ENCODE measurements at places on chromosomes 6 and 20.

DNA sequence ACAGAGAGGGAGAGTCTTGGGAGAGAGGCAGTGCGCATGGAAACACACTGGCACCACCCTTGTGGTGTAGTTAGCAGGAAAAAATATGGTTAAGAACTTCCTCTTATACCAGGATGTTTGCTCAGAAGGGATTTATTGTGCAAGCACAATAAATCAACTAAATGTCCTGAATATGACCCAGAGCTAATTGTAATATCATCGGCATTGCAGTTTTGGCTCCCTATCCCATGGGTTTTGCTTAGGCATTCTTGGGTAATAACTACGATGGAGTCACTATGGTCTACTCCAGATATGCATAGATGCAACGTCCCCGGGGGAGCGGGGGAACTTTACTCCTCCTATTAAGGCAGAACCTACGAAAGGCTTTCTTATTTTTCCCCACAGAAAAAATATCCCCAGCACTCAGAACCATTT, 751.6 kb downstream of the EYS start:
- peak; percentile 24 for DNase-seq

DNA sequence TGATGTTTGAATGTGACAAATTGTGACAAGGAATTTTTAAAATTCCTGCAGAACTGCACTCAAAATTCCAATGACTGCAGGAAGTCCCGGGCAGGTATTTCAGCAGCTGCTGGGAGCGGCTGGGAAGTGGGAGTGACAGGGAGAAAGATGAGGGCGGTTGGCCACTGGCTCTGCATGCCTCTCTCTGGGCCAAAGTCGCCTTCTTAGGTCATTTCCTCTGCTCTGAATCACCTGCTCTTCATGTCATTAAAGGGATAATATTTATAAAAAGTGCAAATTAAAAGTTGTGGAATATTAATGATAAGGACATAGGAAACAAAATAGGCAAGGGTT, 43.9 kb downstream of the RAMACL start:
- DNase-seq: no peak

- DNase-seq: no peak
Observed at GRCh38 chr6:97438011-97438671, 155.1 kb upstream of the MMS22L start.

GRCh38 chr20:36827541-36828279, 48.2 kb upstream of the TLDC2 start:
- no peak for DNase-seq

GRCh38 chr20:44648068-44648467, 3.4 kb downstream of the ADA start:
- DNase-seq: no peak

- no peak for DNase-seq
Observed at GRCh38 chr6:22755605-22756004, 186.2 kb downstream of the HDGFL1 start.

- no peak for DNase-seq
Observed at GRCh38 chr20:34871966-34872621, 562 bp downstream of the GGT7 start.

DNA sequence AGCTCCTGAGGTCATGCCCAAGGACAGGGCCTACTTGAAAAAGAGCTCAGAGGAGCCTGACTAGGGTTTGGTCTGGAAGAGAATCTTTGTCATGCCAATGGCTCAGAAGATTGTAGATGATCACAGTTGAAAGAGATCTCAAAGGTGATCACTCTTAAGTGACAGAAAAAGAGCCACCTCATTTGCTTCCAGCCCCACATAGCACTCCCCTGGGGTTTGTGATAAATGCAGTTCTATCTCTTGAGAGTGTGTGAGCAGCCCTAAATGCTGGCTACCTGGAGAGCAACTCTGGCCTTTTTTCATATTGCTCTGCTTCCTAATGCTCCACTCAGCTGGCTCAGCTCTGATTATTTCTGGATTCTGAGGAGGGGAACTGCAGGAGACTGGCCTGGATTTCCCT, 39.3 kb downstream of the KLHL32 start:
- DNase-seq: no peak

DNA sequence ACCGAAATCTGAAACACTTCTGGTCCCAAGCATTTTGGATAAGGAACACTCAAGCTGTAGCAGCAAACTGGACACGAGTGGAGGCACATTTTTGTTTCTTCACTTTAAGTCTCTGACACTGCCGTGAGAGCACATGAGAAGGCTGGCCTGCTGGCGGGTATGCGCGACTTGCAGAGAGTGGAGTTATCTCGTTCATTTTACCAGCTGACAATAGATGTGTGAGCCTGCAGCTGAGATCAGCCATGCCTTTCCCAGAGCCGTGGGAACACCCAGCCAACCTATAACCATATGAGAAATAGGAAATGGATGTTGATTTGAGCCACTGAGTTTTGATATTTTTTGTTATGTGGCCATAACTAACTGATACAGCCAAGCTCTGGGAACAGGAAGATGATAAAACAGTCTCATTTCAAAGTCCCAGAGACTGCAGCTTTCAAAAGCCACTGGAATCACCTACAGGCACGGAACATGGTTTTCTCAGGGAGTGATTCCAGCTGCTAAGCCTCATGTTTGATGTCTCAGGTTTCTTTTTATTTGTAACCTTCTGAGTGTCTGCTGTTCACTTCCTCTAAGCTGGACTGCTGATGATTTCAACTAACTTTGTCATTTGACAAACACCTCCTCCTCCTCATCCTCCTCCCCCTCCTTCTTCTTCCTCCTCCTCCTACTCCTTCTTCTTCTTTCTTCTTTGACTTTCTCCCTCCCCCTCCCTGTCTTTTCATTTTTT, 28.6 kb upstream of the LAMP5 start:
- no peak for DNase-seq

DNA sequence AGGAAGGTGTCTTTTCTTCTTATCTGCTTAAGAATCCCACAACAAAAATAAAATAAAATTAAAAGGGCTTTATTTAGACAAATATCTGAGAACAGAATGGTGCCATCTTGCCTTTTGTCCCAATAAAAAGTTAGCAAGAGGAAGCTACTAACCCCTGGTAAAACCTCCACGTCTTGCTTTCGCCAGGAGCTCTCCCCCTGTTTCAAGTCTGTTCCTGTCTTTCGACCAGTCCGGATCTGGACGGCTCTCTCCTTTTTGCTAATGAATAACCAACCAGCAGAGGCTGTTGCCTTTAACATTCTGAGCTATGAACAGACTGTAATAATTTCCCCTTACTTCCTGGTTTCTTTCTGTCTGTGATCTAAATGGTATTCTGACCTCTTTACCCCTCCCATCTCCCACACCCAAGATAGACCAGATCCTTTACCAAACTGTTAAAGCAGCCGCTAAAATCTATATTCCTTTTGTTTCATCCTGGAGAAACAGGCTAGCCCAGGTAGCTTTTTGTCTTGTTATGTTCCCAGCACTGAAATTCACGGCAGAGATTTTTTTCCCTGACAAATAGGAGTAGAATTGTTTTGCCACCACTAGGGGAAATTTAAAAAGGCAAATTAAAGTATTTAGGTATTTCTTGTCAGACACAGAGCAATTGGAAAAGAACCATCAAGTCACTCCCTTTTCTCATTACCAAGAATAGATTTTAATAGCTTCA, at the start of gene FRK:
FRK (minus strand) TSS at position 320 of the 712 bp plus-strand sequence. CDS start 580 bp downstream, outside the sequence.
- DNase-seq: no peak

GRCh38 chr6:117389227-117390057, 36.3 kb downstream of the ROS1 start:
- DNase-seq: no peak

- DNase-seq: no peak
Observed at GRCh38 chr20:46648903-46649649, 2.2 kb downstream of the SLC13A3 start.

DNA sequence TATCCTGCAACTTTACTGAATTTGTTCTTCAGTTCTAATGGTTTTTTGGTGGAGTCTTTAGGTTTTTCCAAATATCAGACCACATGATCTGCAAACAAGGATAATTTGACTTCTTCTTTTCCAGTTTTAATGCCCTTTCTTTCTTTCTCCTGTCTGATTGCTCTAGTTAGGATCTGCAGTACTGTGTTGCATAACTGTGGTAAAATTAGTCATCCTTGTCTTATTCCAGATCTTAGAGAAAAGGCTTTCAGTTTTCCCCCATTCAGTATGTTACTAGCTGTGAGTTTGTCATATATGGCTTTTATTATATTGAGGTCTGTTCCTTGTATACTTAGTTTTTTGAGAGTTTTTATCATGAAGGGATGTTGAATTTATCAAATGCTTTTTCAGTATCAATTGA, 4.3 kb downstream of the MICA start:
- DNase-seq: no peak

DNA sequence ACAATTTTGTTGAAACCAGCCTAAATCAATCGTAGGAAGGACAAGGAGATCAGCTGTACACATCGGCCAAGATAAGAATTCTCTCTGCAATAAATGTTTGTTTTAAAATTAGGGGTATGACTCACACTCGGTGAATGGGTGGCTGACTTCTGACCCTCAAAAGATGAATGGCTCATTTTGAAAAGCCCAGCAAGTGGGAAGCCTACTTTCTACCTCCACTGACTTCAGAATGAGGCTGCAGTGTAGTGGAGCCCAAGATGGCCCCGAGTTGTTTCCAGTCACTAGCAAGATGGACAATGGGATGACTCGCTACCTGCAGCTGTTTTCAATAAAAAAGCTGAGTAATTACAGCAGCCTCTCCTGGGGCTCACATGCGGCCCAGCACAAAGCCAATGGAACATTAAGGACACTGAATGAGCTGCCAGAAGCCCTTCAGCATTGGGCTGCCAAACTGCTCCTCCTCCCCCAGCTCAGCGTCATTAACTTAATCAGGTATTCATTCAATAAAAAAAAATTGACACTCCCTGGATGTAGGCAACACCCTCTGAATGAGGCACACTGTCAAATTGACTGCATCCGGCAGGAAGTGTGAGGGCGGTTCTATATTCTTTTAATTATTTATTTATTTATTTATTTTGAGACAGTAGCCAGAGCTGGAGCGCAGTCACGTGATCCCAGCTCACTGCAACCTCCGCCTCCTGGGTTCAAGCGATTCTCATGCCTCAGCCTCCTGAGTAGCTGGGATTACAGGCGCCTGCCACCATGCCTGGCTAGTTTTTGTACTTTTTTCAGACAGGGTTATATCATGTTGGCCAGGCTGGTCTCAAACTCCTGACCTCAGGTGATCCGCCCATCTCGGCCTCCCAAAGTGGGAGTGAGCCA, 107.3 kb downstream of the GMPR start:
- no peak for DNase-seq

DNA sequence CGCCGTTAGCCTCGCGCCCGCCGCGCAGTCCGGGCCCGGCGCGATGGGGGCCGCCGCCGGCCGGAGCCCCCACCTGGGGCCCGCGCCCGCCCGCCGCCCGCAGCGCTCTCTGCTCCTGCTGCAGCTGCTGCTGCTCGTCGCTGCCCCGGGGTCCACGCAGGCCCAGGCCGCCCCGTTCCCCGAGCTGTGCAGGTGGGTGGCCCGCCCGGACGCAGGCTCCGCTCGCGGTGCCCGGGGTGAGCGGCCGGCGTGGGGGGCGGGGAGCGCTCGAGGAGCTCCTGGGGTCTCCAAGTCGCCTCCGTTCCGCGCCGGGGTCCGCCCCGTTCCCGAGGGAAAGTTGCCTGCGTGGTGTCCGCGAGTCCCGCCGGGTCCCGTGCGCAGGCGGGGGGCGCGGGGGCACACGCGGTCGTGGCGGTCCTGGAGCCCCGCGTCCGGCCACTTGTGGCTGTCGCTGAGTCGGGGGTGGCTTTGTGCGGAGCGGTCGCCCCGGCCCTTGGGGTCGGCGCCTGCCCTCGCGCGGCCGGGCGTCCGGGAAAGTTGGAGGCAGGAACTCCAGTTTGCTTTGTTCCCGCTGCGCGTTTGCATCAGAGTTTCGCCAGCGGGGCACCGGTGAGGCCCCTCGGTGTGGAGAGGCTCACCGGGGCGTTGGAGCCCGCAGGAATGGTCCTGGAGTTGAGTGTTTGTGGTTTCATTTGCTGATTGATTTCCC, 476 bp downstream of the IGF2R start:
- DNase-seq: no peak

- no peak for DNase-seq
Observed at GRCh38 chr6:125794342-125795137, 3.8 kb downstream of the NCOA7 start.

- DNase-seq: no peak
Observed at GRCh38 chr6:30767158-30767943, 23.0 kb upstream of the IER3 start.

DNA sequence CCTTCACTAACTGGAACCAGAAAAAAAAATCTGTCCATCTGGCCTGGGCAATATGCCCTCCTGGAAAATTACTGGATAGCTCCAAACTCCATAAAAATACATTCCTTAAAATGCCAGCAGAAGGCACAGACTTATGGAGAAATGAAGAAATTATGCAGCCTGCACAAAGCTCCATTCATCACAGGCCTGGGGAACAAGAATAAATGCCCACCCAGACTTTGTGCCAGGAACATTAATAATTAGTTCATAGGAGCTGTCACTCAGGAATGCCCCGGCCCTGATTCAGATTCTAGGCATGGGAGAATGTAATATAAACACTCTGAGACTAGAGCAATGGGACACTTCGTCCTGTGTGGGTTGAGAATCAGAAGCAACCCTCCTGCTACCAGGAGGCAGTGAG, 199.3 kb downstream of the OTOR start:
- DNase-seq: no peak

GRCh38 chr20:59405226-59406200, 105.1 kb downstream of the EDN3 start:
- no peak for DNase-seq

DNA sequence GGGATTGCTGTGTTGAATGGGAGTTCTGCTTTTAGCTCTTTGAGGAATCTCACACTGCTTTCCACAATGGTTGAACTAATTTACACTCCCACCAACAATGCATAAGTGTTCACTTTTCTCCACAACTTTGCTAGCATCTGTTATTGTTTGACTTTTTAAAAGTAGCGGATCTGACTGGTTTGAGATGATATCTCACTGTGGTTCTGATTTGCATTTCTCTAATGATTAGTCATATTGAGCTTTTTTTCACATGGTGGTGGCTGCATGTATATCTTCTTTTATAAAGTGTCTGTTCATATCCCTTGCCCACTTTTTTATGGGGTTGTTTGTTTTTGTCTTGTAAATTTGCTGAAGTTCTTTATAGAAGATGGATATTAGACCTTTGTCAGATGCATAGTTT, 588.3 kb upstream of the ADGRB3 start:
- DNase-seq: no peak

- DNase-seq: peak; percentile 88
Observed at GRCh38 chr6:41941280-41942066, at the start of gene CCND3. TSS of gene CCND3 (minus strand) at chr6:41941808. CDS start at chr6:41941649, 159 bp downstream.

GRCh38 chr20:58825450-58825849, 25.3 kb downstream of the GNAS-AS1 start:
- DNase-seq: no peak

DNA sequence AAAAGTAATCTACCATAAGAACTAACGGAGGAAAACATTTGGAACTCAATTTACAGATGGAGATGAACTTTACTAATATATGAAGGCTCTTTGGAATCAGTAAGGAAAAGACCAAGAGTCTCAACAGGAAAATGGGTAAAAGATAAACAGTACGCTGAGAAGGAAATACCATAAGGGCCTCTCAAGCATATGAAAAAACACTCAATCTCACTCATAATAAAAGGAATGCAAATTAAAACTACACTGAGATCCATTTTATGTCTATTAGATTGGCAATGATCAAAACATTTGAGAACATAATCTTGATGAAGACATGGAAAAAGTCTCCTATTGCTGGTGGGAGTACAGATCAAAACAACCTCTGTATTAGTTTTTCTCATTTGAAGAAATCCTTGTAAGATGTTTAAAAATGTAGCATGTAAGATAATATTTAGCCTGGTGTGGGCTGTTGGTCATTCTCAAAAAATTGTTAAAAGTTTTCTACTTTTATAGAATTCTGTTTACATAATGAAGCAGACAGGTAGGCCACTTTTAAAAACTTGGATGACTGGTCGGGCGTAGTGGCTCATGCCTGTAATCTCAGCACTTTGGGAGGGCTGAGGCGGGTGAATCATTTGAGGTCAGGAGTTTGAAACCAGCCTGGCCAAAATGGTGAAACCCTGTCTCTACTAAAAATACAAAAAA, 14.5 kb downstream of the REV3L start:
- no peak for DNase-seq
